Naive thymus-derived CD8-positive, alpha-beta T cell (primary cell): ENCODE measurements at places on chromosomes 12 and 14.

DNA sequence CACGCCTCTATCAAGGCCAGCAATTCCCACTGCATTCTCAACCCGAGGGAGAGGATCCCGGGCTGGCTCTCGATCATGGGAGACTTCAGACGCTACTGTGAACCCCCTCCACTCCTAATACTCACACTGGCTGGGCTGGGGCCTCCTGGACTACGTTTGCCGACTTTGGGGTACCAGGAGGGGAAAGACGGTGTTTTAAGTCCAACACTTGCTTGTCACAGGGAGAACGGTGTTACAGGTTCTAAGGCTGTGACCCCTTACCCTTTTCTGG, 463 bp downstream of the NACA start:
- DNase-seq = no peak

DNA sequence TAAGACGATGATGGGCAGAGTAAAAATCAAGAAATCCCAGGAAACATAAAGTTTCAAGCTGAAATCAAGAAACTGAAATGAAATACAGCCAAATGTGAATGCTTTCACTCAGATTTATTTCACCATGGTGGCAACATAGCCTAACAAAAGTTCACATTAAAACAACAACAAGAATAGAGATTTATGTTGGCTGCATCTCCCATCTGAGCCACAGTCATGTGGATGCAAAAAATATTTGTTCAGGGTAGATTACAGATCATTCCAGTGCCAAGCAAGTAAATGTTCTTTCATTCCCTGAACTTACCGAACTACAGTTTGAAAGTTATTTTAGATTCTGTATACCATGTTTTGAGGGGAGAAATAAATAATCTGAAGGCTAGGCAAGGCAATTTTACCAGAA, 159.9 kb upstream of the TMTC1 start:
- no peak for DNase-seq

GRCh38 chr14:29043737-29044136, 277.1 kb downstream of the FOXG1 start:
- DNase-seq = no peak

DNA sequence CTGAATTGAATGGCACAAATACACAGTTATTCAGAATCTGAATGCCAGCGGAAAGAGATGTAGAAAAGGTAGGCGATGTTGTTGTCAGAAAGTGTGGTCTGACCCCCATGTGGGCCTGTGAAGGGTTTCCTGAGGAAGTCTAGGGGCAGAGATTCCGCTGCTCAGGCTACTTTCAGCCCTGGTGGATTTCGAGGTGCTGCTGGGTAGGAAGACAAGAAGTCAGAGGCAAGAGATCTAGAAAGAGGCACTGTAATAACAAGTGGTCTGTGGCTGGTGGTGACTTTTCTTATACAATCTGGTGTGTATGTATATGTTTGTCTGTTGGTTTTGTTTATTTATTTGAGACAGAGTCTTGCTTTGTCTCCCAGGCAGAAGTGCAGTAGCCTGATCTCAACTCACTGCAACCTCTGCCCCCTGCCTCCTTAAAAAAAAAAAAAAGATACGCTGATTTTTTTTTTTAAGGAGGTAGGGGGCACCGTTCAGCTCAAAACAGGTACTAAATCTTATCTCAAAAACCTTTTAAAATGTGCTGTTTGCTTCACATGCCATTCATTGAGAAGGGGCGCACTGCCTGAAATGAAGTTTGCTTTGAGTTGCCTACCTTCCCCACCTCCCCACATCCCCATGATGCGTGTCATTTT, 27.1 kb upstream of the MANSC4 start:
- DNase-seq = peak; percentile 39

- no peak for DNase-seq
Measured at GRCh38 chr12:24574538-24574937, 374.4 kb downstream of the BCAT1 start.

DNA sequence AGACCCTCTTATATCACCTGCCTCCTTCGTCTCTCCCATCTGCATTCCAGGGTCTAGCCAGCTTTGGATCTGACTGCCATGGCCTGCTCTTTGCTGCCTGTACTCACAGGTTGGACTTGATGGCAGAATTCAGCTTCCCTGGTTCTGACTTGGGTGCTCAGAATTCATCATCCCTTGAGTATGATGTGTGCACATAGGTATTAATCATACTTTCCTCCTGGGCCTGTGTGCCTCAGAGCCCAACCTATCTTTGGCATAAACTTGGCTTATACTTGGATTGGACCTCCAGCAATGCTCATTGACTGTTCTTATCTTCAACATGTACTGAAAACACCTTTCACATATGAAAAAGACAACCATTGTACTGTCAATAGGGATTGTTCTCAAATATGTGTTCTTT, 70.7 kb upstream of the LMNTD1 start:
- no peak for DNase-seq

DNA sequence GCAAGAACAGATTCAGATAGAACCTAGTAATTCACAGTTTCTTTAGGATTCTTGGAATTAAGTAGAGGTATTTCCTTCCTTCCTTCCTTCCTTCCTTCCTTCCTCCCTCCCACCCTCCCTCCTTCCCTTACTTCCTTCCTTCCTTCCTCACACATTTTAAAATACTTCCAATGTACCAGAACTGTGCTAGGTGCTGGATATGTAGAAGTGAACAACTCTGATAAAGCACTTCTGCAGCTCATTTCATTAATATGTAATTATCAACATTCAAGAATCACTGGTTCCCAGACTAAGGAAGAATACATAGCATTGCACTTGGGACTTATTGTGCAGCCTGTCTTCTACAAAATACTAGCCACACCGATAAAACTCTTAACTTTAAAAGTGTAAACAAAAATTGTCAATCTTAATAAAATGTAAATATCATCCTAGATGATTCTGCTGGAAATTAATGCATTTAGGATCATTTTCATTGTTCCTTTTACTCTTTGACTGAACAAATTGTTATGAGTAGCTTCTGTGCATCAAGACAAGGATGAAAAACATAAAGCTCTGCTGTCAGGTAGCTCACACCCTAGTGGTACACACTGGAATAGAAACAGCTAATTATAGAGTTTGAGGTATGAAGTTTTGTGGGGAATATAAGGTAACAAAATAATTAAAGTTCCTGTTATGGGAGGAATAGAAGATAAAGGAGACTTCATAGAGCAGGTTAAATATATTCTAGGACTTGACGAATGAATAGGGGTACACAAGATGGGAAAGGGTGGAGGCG, 99.9 kb upstream of the MYF6 start:
- DNase-seq = no peak

DNA sequence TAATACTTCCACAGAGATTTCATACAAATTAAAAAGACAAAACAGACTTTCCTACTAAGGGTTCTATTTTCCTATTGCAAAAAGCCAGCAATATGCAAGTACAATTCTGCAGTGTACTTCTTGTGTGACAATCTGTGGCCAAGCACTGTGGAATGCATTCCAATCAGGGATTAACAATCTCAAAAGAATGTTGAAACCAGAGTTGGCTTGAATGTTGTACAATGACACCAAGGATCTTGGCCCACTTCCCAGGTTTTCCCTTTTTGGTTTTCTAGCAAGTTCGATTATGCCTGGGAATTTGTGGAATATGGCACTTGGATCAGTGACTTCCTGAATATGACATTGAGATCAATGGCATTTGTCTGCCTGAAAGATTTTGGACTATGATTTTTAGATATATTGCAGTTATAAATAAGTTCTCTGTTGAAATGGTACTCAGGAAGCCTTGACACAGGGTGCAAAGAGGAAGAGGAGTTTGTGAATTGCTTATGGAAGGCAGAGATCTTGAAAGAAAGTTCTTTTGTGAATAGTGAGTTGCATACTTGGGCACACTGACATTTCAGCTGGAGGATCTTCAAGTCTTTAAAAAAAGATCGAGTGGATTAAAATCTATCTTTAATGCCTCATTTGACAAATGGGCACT, 81.4 kb upstream of the FERMT2 start:
- no peak for DNase-seq

DNA sequence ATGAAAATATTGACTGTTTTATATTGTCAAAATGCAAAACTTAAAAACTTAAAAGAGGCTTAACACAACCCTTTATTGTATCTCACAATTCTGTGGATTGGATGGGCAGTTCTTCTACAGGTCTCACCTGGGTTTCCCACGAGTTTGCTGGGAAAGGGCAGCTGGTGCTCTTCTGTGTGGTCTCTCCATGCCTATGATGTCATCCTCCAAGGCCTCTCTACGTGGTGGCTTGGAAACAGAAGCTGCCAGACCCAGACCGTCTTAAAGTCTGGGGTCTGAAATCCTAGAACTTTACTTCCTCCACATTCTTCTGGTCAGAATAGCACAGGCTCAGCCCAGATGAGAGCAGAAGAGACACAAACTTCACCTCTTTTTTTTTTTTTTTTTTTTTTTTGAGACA, 36.5 kb upstream of the KICS2 start:
- no peak for DNase-seq

DNA sequence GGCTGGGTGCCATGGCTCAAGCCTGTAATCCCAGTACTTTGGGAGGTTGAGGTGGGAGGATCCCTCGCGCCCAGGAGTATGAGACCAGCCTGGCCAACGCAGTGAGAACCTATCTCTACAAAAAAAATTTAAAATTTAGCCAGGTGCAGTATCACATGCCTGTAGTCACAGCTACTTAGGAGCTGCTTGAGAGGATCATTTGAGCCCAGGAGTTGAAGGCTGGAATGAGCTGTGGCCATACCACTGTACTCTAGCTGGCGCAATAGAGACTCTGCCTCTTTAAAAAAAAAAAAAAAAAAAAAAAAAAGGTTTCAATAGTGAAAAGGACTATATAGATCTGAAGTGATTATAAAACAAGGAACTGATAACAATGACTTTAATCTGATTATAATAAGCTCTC, 13.5 kb downstream of the PSMA3 start:
- DNase-seq = no peak

- no peak for DNase-seq
Measured at GRCh38 chr12:116691636-116692035, 46.2 kb downstream of the SPRING1 start.

DNA sequence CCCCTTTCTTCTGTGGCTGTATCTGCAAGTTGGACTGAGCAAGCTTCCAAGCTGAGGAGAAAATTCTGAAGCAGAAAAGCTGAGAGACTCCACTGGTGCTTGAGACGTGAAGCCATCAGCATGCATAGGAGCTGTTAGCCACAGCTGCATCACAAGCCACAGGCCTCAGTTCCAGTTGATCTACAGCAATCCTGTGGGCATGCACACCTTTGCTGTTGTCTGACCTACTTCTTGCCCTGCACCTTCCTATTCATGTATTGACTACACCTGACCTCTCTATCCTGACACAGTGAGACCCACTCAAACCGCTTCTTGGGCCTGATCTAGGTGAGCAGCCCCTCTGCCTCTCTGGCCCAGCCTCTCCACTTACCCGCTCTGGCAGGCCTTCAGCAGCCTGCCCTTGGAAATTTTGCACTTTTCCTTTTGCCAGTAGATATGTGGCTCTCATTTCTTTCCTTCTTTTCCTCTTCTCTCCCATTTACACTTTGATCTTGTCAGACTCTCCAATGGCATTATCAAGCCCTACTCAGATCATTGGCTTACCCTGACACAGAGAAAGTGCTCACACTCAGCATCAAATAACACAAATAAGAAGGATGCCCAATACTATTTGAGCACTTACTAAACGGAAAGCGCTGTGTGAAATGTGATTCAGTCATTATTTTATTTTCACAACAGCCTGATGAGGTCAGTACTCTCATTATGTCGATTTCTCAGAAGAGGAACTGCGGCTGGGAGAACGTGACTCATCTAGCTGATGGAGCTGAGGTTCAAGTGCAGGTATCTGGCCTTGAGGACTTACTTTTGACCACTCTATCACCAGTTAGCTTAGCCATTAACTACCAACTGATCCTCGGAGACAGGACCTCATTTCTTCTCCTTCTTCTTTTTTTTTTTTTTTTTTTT, 21.9 kb upstream of the PTGR2 start:
- DNase-seq = no peak

DNA sequence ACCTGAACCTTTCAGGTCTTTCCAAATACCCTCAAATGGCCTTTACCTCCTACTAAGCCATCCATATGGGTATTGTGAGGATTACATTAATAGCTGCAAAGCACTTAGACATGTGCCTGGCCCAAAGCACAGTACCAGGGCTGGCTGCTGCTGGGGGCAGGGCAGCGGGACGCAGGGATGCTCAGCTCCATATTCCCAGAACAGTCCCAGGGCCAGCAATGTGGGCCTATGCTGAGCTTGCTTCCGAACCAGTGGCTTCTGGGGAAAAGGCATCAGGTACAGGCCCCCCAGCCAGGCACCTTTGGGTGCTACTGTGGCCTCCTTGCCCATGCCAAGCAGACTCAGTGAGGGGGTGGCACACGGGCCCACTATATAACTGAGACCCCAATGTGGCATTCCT, 10.4 kb downstream of the ACTN1 start:
- no peak for DNase-seq

- DNase-seq = no peak
Measured at GRCh38 chr14:54834081-54834480, 68.5 kb downstream of the GCH1 start.

- no peak for DNase-seq
Measured at GRCh38 chr14:38107216-38107631, 100.5 kb upstream of the SSTR1 start.

DNA sequence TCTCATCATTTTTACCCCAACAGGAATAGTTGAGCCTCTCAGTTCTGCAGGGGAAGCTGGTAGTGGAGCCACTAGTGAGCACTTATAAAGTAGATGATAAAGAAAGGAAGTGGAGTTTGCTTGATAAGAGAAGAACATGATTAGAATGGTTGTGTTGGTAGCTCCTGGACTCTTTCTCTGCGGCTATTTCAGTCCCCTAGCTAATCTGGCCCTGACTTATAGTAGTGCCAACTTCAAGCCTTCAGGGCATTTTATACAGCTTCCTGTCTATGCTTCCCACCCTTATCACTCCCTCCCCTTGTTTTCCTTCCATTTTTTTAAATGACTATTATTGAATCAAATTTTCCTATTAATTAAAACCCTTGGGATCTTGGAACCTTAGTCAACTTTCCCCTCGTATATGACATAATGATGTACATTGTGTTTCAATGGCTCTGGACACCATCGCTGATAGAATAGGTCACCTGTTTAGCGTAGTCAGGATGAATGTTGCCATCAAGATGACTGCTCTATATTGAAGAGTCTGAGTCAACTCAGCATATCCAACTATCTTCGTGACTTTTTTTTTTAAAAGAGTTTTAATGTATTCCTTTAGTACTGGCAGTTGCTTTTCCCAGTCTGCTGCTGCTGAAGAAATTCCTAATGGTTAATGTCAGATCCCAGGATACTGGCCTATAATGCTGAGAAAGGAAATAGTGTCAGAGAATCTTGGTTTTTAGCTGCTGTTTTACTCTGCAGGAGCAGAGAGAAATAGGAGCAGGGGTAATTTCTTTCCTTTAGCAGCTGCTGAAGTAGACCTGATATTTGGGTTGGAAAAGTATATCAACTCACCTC, 16.2 kb upstream of the PCNX1 start:
- DNase-seq = no peak
